ENCODE measurements at places on chromosomes 3 and 15. TPM values are rescaled to one million over a fixed set of nuclear protein-coding genes. Genes with fewer than 3 reads are reported as not detected.

PRSS50 gene
- 0.07 TPM for total RNA-seq

GNB5 gene
- total RNA-seq = 38.8 TPM

TMC3 gene
- not detected for total RNA-seq

ISG20 gene
- total RNA-seq = 102 TPM

RGMA gene
- 1.7 TPM for total RNA-seq

TJP1 gene
- total RNA-seq = 0.24 TPM

POC1A gene
- total RNA-seq = 39.0 TPM

POPDC2 gene
- total RNA-seq = 7.2 TPM

MRPL3 gene
- 110 TPM for total RNA-seq

TMEM207 gene
- total RNA-seq = not detected

DYNC1LI1 gene
- 34.5 TPM for total RNA-seq

ZBTB47 gene
- 0.55 TPM for total RNA-seq

CYP1A2 gene
- total RNA-seq = not detected

ATP10A gene
- 25.6 TPM for total RNA-seq

CCDC13 gene
- total RNA-seq = 0.70 TPM

FBXL22 gene
- total RNA-seq = 0.79 TPM

ZNF80 gene
- total RNA-seq = 1.4 TPM

MME gene
- total RNA-seq = not detected

TPRG1 gene
- total RNA-seq = 24.4 TPM

PRR23B gene
- total RNA-seq = not detected

TTC23 gene
- total RNA-seq = 4.6 TPM

Data from activated T-cell treated with anti-CD3 and anti-CD28 coated beads, Interleukin-2, amount 50 U/mL, for 72 hours (primary cell).